NCI-H1048 (cell line): ENCODE measurements at places on chromosomes 12 and 14.

DNA sequence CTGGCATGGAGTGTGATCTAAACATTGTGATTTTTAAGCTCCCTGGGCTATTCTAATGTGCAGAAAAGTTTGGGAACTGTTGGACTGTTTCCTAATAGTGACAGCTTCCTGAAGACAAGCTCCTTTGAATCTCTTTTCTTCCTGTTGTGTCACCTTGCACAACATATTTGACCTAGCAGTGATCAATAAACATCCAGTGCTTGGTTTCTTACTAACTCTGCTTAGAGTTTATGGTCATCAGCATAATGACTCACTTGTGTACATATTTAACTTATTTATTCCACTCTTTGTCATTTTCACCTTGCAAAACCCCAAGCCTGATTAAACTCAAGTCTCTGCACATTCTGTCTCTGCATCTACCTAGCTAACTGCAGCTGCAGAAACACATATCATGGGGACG, 27.3 kb upstream of the TBC1D30 start:
- no peak for DNase-seq

GRCh38 chr14:88919502-88919901, 95.1 kb downstream of the TTC8 start:
- no peak for DNase-seq

DNA sequence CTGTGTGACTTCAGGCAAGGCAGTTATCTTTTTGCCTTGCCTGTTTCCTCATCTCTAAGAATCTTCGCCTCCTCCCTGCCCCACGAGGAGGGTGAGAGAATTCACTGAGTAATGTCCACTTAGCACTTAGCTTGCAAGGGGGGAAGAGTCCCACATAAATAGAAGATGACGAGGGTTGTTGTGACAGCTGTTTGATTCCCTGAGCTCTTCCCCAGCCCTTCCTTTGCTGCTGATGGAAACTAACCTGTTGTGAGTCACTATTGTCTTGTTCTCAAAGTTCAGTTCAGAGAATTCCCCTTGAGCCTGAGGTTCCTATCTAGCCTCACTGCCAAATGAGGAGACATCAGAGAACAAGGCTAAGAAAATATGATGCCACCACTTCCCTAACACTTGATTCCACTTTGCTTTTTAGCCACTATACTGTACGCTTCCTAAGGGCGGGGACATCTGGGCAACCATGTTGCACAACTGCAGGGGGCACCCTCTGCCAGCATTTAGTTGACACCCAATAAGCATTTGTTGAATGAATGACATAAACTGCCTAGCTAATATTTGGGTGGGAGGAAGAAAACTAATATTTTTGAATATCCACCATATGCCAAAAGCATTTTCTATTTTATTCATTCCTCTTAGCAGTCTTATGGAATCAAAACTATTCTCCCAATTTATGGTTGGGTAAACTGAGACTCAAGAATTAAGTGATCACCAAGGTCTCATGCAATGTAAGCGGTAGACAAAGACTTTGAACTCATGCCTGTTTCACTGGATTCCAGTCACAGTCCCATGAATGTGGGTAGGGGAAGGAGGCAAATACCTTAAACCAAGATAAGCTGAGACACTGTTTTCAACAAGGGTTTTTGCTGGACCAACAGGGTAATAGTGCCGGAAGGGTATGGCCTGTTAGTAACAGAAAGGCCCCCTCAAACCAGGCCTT, 77.6 kb downstream of the ZFP36L1 start:
- no peak for DNase-seq

DNA sequence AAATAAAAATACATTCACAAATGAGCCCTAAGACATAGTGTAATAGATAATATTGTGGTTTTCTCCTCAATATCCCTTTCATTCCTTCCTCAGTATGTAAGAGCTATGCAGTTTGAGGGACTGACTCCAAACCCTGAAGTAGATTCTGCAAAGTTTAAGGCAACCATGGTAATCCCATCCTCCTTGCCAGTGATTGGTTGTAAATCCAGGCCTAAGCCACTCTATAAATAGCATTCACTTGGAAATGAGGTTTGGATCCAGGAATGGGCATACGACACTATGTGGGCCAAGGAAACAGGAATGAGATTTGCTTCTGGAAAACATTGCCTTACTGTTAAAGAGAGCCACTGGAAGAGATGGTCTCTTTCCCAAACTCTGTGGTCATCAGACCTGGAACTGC, 468.7 kb upstream of the SOX5 start:
- DNase-seq, result no peak

DNA sequence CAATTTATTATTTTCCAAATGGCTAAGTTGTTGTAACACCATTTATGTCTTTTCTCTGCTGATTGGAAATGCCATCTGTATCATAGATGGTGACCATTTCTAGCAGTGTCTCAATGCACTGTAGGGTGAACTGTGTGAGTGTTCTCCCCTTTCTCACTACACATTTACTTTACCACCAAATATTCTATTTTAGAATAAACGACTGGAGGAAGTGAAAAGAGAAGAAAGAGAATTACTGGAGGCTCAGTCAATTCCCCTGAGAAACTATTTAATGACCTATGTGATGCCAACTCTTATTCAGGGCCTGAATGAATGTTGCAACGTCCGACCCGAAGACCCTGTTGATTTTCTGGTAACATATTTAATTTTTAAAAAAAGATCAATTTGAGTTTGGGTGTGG, 15.5 kb upstream of the PAPOLA start:
- no peak for DNase-seq

DNA sequence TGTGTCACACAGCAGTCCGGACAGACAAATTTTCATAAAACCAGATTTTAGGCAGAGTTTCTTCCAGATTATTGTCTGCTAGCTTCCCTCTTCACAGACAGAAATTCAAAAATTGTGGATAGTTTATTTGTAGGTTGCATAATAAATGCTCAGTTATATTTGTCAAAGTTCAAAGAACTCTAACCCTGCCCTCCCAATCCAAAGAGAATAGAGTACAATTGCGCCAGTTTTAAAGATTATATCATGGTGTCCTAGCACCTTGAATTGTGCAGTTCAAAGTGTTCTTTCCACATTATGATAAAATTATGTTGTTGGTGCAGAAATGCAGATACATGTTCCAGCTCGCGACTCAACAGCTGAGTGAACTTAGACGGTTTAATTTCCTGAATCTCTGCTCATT, 263.1 kb downstream of the PRKD1 start:
- no peak for DNase-seq

GRCh38 chr12:132204793-132205270, 60.6 kb downstream of the NOC4L start:
- DNase-seq, result no peak

GRCh38 chr12:130982565-130983225, 29.0 kb downstream of the ADGRD1 start:
- no peak for DNase-seq

DNA sequence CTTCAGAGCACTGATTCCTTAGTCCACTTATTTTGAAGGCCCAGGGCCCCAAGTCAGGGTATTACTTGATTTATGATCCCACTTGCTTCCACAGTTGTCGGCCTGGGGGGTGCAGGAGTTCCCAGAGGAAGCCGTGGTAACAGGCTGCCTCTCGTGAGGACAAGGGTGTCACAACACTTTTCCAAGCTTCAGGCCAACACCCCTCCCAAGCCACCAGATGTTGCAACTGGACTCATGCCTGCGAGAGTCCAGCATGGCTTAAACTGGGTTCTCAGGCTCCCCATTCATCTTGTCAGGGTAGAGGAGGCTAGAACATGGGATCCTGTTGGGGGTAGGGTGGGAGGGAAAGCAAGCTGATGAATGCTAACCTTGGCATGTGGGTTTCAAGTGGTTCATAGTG, 56.1 kb downstream of the BMP4 start:
- no peak for DNase-seq

GRCh38 chr12:65501093-65501621, 222.7 kb downstream of the MSRB3 start:
- no peak for DNase-seq

DNA sequence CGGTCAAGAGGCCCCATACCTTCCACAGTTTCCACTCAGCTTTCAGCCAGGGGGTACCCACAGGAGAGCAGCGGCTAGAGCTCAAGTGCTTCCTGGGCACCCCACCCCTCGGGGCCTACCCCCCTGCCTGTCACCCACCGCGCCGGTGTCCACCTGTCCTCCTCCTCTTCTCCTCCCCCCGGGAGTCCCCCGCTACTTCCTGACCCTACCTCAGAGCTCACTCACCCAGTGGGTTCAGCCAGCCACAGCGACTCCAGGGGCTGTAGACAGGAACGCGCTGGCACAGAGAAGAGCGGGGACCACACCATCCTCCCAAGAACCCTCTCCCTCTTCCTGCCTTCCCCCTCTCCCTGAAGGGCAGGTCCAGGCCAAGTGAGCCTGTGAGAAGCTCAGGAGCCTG, 123.0 kb downstream of the ESRRB start:
- no peak for DNase-seq

- no peak for DNase-seq
Observed at GRCh38 chr14:34851395-34851794, 23.8 kb downstream of the BAZ1A start.

DNA sequence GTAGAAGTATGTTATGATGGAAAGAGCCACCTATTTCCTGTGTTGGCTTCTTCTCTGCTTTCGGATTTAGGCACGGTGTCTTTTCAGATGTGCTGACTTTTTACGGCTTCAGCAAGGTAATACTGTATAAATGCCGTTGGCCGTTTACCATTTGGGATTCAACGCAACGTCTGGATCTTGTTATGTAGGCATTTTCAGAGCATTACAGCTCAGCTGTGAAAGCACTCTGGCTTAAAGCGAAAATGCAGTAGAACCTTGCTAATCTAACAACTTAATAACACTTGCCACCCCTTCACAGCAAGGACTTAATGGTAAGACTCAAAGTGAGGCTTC, 229.9 kb downstream of the EFCAB11 start:
- no peak for DNase-seq

GRCh38 chr14:76829013-76829365, 2.8 kb downstream of the LRRC74A start:
- no peak for DNase-seq

DNA sequence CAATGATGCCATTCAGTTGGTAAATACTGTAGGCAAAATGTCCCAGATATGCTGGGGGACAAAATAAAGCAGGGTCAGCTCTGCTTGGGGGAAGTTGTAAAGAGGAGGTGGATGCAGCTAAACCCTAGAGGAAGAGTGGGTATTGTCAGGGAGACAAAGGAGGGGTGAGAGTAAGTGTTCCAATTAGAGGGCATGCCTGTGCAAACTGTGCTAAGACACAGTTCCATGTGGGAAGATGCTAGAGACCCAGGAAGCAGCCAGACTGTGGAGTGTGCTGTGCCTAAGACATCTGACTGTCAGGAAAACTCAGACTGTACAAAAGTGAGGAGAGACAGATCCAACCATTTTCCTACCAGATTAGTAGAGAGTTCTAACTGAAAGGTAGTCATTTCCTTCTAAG, 474.3 kb downstream of the ATP23 start:
- no peak for DNase-seq

DNA sequence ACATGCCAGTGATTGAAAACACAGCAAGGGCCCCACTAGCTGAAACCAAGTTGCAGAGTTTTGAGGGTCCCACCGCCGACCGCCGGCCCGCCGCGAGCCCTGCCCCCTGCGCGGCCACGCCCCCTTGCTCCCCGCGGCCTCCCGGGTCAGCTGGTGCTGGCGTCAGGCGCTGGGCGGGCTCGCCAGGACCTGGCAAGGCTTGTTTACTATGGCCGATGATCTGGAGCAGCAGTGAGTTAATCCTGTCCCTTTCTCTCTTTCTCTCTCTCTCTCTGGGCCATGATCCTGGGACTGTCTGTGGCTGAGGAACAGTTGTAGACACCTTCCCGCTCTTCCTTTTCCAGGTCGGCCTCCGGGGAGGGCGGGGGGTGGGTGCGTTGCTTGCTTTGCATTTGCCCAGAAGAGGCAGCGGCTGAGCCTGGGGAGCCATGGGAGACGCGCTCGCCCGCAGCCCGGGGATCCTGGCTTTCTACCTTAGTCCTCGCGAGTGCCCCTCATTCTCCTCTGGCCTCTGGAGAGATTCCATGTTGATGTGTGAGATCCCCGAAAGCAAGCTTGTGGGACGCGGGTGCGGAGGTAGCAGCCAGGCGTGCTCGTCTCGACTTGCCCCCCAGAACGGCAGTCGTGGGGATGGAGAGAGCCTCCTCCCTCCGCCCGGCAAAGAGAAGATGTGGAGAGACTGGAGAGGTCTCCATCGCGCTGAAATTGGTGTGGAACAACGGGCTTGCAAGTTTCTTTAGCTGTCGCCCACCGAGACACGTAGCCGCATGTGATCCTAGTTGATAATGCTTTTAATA, at the start of gene ABHD4:
ABHD4 (plus strand) TSS at position 202 of the 797 bp plus-strand sequence; CDS start at position 209, 7 bp downstream.
- DNase-seq, result peak; percentile 35

DNA sequence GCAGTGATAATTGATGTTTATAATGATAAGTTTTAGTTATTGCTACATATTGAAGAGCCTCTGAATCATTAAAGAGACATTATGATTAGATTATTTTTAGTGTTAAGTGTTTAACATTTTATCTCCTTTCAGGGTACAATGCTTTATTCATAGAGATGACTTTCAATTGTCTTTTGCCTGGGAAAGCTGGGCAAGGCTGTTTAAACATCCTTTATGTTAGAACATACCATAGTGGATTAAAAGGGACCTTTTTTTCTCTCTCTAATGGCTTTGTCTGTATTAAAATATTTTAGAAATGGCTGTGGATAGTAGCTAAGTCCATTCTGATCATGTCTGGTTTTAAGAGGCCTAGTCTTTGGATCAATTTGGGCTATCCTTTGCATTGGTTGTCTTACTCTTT, 427.5 kb upstream of the MIS18BP1 start:
- no peak for DNase-seq

DNA sequence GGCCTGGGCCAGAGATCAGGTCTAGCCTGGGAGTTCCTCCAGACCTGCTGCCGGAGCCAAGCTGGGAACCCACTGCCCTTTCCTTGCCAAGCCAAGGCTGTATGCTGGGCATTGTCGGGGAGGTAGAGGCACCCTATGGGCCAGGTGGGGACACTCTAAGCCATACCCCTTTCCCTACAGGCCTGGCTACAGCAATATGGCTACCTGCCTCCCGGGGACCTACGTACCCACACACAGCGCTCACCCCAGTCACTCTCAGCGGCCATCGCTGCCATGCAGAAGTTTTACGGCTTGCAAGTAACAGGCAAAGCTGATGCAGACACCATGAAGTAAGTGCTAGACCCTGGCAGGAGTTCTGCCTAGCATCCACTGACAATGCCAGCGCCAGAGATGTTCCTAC, 4.9 kb downstream of the MMP14 start:
- no peak for DNase-seq

- peak; percentile 42 for DNase-seq
Observed at GRCh38 chr14:49461529-49462401, 124.4 kb downstream of the RPS29 start.

GRCh38 chr12:130775953-130776856, 60.1 kb upstream of the RIMBP2 start:
- no peak for DNase-seq

DNA sequence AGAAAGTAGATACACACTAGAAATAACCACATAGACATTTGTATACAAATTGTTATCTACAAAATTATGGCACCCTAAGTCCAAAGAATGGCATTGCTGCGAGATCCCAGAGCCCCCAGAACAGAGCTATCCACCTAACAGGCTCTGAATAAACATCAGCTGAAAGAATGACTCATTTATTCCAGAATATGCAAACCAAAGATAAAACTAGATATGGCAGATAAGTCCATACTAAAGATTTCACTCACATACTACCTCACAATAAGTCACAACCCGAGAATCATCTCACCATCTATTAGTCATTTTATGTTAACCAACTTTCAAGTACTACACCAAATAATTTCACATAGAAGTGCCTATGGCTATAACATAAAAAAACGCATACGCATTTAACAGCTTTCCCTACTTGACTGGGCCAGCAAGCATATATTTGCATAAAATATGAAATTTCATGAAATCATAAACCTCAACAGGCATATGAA, 5.6 kb downstream of the CNIH1 start:
- peak; percentile 33 for DNase-seq

- DNase-seq, result no peak
Observed at GRCh38 chr12:104596134-104596799, 139.5 kb downstream of the CHST11 start.
